ENCODE measurements at places on chromosomes 5 and 9.
A peak's percentile ranks its signal among the peaks of the same experiment; 100 is the strongest.

DNA sequence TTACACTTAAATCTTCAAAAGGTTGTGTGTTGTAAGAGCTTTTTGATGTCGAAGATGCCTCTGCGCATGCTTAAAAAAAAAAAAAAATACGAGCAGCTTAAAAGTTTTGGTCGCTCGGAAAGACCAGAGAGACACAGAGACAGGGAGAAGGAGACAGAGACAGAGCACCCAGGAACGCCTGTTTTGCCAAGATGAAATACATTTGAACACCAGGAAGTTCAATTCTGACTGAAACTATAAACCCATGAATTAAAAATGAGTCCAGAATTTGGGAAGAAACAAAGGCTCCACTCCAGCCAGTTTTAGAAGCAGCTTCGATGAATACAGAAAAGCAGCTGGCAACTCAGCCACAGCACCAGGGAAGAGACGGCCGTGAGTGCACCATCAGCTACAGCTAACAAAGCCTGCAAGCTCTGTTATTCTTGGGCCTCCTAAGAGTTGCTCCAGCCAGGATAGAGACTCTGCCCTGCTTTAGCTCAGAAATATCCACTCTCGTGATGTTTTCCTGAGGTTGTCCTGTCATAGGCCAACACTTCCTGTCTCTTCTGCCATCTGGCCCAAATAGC, 2.5 kb upstream of the ZNF474 start:
- DNase-seq: no peak

GRCh38 chr9:130104491-130105193, 50.9 kb downstream of the GPR107 start:
- DNase-seq: no peak

DNA sequence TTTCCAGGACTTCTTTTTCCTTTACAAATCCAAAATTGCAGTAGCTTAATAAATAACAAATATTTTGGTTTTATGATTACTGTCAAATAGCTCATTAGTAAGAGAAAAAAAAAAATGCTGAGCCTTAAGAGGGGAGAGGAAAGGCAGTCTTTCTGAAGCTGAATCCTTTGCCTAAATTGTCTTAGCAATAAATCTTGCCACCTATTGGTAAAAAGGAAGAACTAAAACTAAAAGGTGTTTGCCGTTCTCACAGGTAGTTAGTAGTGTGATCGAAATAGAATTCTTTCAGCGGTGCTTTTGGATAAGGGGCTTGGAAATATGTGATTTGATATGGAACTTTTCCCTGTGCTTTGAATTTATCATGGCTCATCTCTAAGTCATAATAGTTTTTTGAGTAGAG, 31.2 kb downstream of the PIK3R1 start:
- no peak for DNase-seq

DNA sequence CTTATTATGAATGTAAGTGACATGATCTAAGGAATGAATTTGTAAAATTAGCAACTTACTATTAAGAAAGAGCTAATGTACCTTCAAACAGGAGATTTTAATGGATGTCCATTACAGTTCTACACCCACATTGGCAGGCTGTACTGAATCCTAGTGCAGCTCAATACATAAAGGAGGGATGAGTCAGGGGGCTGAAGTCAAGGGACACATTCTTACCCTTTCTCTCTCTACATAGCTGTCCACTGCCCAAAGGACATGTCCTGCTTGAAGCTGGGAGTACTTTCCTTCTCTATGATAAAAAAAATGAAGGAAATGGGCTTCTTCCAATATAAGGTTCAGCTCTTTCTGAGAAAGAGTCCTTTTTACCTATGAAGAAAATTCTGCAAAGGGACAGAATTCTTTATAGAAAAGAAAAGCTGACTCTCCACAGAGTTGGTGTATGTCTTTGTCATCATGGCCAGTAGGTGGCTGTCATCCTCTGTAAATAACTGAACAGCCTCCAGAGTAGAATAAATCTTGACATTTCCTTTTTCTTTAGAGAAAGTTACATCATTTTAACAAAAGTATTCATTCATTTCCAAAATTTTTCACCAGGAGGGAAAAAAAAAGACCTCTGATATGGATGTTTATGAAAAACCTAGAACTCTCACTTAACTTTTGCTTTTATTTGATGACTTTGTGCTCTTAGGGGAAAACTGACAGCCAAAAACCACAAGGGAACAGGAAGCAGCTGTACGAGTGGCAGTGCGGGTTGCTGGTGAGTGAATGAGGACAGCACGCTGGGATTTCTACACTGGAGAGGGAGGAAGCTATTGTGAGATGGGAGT, 13.1 kb upstream of the IFNA14 start:
- peak; percentile 10 for DNase-seq

GRCh38 chr9:20630241-20630943, 8.1 kb upstream of the MLLT3 start:
- no peak for DNase-seq

Measured in NCI-H345 (cell line).